A172 (cell line): ENCODE measurements at places on chromosomes 3 and 15.

- DNase-seq, result no peak
Measured at GRCh38 chr3:14602804-14603644, 48.5 kb upstream of the CCDC174 start.

GRCh38 chr3:124056846-124057245 lies 64.9 kb upstream of the ROPN1 start:
- no peak for DNase-seq

- no peak for DNase-seq
Measured at GRCh38 chr15:100786901-100787566, 92.6 kb upstream of the ALDH1A3 start.

DNA sequence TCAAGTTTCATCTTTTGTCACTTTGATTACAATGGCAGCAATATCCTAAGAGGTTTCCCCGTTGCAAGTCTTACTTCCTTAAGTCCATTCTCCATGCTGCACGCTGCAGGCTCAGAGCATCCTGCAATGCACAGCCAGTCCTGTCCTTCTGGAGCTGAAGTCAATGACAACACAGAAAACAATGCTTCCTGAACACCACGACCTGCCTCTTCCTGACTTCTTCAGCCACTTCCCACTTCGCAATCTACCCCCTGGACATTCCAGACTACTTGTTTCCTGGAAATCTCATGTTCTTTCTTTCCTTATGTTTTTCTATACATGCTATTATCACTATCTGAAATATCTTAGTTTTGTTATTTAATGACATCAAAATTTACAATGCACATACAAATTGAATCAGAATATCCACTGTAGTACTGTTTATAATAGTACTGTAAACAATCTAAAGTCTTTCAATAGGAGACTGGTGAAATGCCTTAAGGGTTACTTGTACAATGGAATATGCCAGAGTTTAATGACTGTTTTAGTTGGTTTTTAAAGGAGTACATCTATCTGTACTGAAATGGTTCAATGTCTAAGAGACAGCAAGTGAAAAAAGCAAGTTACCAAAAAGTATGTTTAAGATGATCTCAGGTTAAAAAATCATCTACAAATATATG lies 113.7 kb upstream of the PRTG start:
- DNase-seq, result no peak

GRCh38 chr3:66121318-66121717 lies 82.6 kb upstream of the MAGI1 start:
- DNase-seq, result no peak

GRCh38 chr15:68031404-68031803 lies 22.7 kb upstream of the PIAS1 start:
- DNase-seq, result no peak

DNA sequence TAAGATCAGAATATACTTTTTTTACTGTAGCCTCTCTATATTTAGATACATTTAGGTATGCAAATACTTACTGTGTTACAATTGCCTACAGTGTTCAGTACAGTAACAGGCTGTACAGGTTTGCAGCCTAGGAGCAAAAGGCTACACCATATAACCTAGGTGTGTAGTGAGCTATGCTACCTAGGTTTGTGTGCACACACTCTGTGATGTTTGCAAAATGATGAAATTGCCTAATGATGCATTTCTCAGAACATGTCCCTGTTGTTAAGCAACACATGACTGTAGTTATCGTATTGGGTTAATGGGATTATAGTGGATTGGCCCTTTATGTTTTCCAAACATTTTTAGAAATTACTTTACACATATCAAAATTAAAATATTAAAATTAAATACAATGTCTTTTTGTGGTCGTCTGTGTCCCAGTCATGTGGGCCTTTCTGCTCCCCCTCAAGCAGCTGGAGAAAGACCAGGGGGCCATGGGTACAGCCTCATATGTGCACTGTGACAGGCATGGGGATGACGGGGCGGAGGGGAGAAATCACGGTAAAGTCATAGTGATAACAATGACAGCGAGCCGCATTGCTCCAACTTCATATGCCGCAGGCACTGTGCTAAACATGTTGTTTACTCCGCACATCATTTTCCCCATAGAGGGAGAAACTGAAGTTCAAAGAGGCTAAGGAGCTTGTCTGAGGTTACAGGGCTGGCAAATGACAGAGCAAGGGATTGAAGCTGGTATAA lies 27.4 kb upstream of the PLA2G4E start:
- DNase-seq, result no peak

- no peak for DNase-seq
Measured at GRCh38 chr3:96959901-96960641, 145.7 kb downstream of the EPHA6 start.

- no peak for DNase-seq
Measured at GRCh38 chr3:176328666-176329065, 868.6 kb downstream of the TBL1XR1 start.

DNA sequence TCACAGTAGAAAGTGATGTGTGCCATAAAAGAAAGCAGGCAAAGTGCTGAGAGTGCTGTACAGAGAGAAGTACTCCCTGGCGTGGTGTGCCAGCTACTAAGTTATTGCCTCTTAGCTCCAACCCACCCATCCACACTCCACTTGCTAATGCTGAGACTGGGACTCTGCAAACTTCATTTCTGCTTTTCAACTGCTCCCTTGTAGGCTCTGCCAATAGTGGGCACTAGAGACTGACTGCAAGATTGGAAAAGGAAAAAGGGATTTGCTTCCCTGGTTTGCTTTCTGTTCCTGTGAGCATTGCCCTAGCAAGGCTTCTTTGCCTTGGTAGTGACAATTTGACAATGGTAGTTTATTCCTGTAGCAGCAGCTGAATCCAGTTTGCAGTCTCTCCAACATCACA lies 56.5 kb upstream of the TMEM108 start:
- DNase-seq, result no peak

DNA sequence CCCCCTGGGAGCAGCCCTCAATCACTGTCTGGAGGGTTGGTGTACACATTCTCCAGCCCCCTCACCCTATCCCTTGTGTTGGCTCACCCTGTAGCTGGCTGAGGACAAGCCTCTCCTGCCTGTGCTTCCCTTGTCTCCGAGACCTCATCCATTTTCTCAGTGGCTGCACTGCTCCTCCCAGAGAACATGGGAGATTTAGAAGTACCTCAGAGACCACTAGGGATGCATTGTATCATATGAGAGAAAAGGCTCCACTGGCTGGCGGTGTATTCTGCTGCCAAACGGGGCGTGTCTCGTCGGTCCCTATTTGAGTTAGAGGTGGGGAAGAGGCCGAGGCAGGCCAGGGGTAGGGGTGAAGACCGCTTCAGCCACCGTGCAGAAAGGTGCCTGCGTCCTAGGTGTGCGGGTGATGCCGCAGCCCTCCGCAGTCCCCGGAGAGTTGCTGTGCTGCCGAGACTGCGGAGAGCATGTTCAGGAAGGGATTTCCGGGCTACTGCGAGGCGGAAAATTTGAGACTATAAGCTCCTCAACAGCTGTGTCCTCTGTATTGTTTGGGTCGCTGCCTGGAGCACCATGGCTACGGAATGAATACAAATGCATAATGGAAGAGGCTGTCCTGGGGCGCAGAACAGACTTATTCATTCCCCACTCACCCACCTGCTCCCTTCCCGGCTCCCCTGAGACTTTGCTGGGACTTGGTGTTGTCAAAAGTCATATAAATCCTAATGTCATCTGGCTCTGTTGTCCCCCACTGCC lies 43.8 kb downstream of the SPSB4 start:
- no peak for DNase-seq
